ENCODE measurements at places on chromosomes 3 and 15. TPM values are rescaled to one million over a fixed set of nuclear protein-coding genes. Genes with fewer than 3 reads are reported as not detected.
A peak's percentile ranks its signal among the peaks of the same experiment; 100 is the strongest.

The FSIP1 gene
- 2.6 TPM for total RNA-seq

DNA sequence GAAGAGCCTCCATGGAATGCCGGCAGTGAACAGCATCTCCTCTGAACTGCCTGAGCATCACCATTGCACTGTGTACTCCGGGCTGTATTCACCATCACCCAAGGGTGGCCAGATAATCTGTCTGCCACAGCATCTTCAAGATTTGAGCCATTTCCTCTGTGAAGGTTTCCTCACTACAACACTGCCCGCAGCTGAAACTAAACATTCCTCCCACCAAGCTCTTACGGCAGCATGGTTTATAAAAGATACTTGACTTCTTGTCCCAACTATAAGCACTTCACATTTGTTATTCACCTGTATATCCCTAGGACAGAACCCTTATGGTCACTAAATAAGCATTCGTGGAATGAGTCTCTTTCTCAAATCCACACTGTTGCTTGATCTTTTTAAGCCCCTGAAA is 125.9 kb downstream of the SST start:
- DNase-seq = no peak

- no peak for DNase-seq
Measured at GRCh38 chr3:184591789-184592188, 30.2 kb downstream of the EPHB3 start.

- DNase-seq = peak; percentile 48
Measured at GRCh38 chr3:171606151-171606751, 146.0 kb upstream of the TNIK start.

All from fibroblast of villous mesenchyme (primary cell).